ENCODE measurements at places on chromosomes 7 and 10. TPM values are rescaled to one million over a fixed set of nuclear protein-coding genes. Genes with fewer than 3 reads are reported as not detected.

Gene ADCYAP1R1
- polyA plus RNA-seq = 0.53 TPM

Gene NAT16
- polyA plus RNA-seq = not detected

Gene LIPJ
- polyA plus RNA-seq = 0.12 TPM

Gene SDHAF3
- polyA plus RNA-seq = 13.6 TPM

Gene C10orf67
- 0.33 TPM for polyA plus RNA-seq

- peaks cover 1% of the 10 kb centered on the region for H3K36me3 ChIP-seq
- DNase-seq = no peak
- no peaks in the 10 kb centered on the region for H3K27me3 ChIP-seq
- no peak overlapping the region for H3K4me3 ChIP-seq
- H3K27ac ChIP-seq = no peak overlapping the region
- H3K4me1 ChIP-seq = no peaks in the 10 kb centered on the region
Measured at GRCh38 chr7:80666376-80666775, 27.9 kb downstream of the CD36 start.

DNA sequence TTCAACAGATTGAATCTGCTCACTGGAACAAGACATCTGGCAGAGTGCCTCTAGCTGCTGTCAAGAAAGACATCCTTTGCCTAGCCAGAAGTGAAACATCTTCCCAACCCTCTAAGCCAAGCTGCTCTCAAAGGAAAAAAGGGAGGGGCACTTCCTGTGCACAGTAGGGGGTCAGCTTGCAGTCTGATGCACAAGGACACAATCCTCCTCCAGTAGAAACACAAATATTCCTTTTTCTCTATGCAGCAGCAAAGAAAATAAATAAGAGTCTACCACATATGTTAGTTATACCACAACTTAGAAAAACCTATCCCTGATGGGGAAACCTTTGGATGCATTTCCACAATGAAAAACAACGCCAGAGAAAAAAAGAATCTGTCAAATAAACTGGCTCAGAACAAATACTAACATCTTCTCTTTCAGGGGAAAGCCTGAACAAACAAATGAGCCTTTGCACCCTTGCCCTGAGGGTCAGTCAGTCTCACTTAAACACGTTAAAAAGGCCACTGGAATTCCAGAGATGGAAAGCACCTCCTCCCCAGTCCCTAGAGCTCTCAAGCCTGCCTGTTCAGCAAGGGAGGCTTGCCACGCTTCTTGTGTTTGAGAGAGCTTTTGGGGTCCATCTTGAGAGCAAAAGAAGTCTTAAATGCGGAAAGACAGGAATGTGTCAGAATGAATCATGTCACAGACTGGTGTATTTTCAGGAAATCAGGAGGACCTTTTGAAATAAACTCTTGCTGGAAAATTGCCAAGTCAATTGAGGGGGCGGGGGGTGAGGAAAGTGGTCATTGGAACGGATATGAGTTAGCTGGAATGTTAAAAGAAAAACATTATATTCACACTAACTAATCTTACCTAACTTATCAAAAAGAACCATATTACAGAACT is 7.5 kb downstream of the LAMB1 start:
- H3K36me3 ChIP-seq = no peaks in the 10 kb centered on the region
- H3K4me3 ChIP-seq = no peak overlapping the region
- no peak overlapping the region for H3K27ac ChIP-seq

DNA sequence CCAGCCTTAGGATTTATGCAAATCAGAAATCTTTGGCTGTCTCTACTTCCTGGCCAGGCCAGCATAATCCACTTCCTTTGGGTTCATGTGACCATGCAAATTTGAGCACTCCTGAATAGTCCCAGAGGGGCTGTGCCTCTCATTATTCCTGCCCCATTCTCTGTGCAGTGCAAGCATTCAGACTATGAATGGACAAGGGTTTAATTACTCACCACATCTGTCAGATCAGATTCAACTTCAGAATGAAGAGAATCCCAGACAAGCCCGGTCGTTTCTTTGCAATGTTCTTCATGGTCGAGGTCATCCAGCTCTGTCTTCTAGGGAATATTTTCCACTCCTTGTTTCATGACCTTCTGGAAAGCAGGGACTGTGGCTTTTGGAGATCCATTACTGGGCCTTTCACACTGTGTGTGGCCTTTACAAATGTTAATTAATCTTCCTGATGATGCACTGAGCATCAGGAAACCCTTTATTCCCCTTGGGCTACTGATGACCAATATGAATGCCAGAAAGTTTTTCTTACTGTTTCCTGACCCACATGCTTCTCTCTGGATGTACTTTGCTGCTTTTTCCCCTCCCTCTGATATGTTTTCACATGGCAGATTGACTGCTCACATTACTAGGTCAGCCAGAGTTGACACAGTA is 217.6 kb upstream of the TCF7L2 start:
- DNase-seq = no peak
- no peak overlapping the region for H3K4me3 ChIP-seq
- H3K36me3 ChIP-seq = peaks cover 2% of the 10 kb centered on the region
- H3K27ac ChIP-seq = no peak overlapping the region

- H3K27me3 ChIP-seq = peaks cover 17% of the 10 kb centered on the region
- no peaks in the 10 kb centered on the region for H3K36me3 ChIP-seq
- peaks cover 3% of the 10 kb centered on the region for H3K4me1 ChIP-seq
Measured at GRCh38 chr7:132368246-132368900, 207.9 kb downstream of the PLXNA4 start.

Gene RAB19
- polyA plus RNA-seq = 0.24 TPM

DNA sequence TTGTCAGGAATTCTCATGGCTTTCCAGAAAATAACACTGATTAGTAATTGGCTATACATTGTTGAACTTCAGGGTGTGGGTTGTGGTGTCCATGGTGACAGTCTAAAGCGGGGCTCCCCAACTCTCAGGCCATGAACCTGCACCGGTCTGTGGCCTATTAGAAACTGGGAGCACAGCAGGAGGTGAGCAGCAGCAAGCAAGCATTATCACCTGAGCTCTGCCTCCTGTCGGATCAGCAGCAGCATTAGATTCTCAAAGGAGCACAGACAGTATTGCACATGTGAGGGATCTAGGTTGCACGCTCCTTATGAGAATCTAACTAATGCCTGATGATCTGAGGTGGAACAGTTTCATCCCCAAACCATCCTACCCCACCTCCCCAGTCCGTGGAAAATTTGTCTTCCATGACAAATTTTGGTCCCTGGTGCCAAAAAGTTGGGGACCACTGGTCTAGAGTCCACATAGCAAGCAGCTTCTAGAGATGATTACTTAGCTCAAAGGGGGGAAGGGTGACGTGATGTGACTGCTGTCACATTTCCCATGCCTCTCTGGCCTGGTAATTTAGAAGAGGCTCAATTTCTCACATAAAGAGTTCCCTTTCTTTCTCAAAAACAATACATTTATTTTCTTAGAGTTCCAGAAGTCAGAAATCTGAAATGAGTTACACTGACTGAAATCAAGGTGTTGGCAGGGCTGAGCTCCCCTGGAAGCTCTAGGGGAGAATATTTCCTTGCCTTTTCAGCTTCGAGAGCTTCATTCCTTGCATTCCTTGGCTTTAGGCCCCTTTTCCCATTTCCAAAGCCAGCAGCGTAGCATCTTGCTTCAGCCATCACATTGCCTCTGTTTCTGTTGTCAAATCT is 17.6 kb upstream of the FAM221A start:
- H3K36me3 ChIP-seq = no peaks in the 10 kb centered on the region
- no peak for DNase-seq
- H3K4me3 ChIP-seq = no peak overlapping the region
- no peaks in the 10 kb centered on the region for H3K27me3 ChIP-seq
- H3K27ac ChIP-seq = no peak overlapping the region
- no peaks in the 10 kb centered on the region for H3K4me1 ChIP-seq

Gene FAM25G
- not detected for polyA plus RNA-seq

- H3K4me1 ChIP-seq = peaks cover 17% of the 10 kb centered on the region
- H3K27ac ChIP-seq = no peak overlapping the region
- peaks cover 2% of the 10 kb centered on the region for H3K27me3 ChIP-seq
- DNase-seq = no peak
Measured at GRCh38 chr7:2169923-2170575, 62.7 kb downstream of the MAD1L1 start.

DNA sequence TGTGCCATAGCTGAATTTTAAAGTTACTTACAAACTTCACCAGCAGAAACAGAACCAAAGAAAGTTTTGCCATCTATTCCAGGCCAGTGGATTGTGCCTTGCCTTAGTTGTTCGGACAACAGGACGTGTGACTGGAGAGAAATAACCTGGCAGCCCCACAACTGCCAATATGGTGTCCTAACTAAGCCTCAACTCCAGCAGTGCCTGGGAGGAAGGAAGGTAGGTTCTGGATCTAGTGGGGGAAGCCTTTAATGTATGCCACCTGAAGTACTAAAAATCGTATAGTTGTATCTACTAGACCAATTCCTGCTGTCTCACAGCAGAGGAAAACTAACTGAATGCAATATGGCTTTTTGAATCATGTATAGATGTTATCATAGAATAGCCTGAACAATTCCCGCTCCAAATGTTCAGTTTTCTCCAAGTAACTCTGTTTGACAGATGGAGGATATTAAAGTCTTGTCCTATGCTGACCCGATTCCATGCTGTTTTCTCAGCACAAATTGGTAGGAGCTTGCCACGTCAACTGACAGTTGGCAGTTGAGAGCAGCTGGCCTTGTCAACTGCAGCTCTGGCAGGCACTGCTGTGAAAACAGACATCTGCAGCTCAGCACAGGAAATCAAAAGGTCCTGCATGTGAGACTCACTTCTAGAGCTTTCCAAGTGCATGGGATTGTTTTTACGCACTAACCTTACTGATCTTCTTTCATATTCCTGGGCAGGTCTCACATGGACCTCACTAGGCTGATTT is 84.5 kb upstream of the WNT16 start:
- no peak overlapping the region for H3K4me3 ChIP-seq
- no peaks in the 10 kb centered on the region for H3K4me1 ChIP-seq
- H3K36me3 ChIP-seq = peaks cover 36% of the 10 kb centered on the region

GRCh38 chr10:121373411-121373810 is 224.8 kb downstream of the FGFR2 start:
- H3K4me3 ChIP-seq = no peak overlapping the region
- no peak for DNase-seq
- H3K27me3 ChIP-seq = no peaks in the 10 kb centered on the region
- no peaks in the 10 kb centered on the region for H3K36me3 ChIP-seq
- no peak overlapping the region for H3K27ac ChIP-seq

Gene PRKCQ
- polyA plus RNA-seq = 5.9 TPM

Gene LRMDA
- 27.8 TPM for polyA plus RNA-seq

- H3K27ac ChIP-seq = no peak overlapping the region
- H3K27me3 ChIP-seq = no peaks in the 10 kb centered on the region
- DNase-seq = peak; percentile 94
- H3K36me3 ChIP-seq = peaks cover 9% of the 10 kb centered on the region
- no peak overlapping the region for H3K4me3 ChIP-seq
Measured at GRCh38 chr10:93458821-93459257, 23.3 kb downstream of the MYOF start.

DNA sequence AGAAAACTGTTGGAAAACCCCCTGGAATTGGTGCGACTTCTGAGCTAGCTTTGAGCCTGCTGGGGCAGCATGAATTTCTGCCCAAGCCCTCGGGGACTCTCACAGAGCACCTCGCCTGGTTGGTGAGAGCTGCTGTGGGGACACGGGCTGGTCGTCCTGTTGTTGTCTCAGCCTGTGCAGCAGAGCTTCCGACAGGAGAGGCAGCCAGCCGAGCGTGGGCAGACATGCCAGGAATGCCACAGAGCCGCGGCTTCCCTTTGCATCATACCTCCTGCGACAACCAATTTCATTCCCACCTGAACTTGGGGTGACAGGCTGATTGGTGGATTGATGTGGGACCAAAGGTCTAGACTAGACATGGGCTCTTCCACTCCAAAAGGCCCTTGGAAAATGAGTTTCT is 60.2 kb upstream of the NRBF2 start:
- no peak for DNase-seq
- no peaks in the 10 kb centered on the region for H3K36me3 ChIP-seq
- no peaks in the 10 kb centered on the region for H3K4me1 ChIP-seq
- H3K4me3 ChIP-seq = no peak overlapping the region
- H3K27me3 ChIP-seq = no peaks in the 10 kb centered on the region

Gene CTAGE6
- polyA plus RNA-seq = not detected

Gene PKD2L1
- 1.5 TPM for polyA plus RNA-seq

DNA sequence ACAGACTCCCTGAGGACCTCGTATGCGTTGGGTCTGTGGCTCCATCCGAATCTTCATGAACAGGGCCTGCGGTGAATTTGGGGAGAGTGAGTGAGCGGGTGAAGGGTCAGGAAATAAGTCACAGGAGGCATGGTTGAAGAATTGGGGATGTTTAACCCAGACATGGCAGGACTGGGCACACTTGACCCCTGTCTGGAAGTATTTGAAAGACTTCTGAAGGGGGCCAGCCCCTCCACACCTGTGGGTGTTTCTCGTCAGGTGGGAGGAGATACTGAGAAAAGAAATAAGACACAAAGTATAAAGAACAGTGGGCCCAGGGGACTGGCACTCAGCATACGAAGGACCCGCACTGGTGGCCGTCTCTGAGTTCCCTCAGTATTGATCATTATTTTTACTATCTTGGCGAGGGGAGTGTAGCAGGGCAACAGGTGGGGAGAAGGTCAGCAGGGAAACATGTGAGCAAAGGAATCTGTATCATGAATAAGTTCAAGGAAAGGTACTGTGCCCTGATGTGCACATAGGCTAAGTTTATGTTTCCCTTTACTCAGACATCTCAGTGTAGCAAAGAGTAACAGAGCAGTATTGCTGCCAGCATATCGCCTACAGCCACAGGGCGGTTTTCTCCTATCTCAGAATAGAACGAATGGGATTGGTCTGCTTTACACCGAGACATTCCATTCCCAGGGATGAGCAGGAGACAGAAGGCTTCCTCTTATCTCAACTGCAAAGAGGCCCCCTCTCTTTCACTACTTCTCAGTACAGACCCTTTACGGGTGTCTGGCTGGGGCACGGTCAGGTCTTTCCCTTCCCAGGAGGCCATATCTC is 38.2 kb upstream of the PFKFB3 start:
- H3K4me3 ChIP-seq = peak overlapping the region; percentile 66
- H3K27me3 ChIP-seq = no peaks in the 10 kb centered on the region
- H3K4me1 ChIP-seq = peaks cover 2% of the 10 kb centered on the region
- H3K27ac ChIP-seq = peak overlapping the region; percentile 87

GRCh38 chr7:145957160-145957890 is 159.3 kb upstream of the CNTNAP2 start:
- no peaks in the 10 kb centered on the region for H3K4me1 ChIP-seq
- no peaks in the 10 kb centered on the region for H3K36me3 ChIP-seq
- H3K27me3 ChIP-seq = no peaks in the 10 kb centered on the region
- no peak overlapping the region for H3K4me3 ChIP-seq
- H3K27ac ChIP-seq = no peak overlapping the region
